ENCODE measurements at places on chromosomes 7 and 10.

DNA sequence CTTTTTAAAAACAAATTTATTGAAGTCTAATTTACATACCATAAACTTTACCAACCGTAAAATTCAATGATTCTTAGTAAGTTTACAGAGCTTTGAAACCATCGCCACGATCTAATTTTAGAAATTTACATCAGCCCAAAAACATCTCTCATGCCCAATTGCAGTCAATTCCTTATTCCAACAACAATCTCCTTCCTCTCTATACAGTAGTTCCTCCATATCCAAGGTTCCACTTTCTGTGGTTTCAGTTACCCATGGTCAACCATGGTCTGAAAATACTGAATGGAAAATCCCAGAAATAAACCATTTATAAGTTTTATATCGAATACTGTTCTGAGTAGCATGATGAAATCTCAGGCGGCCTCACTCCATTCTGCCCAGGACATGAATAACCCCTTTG, 183.4 kb upstream of the ADCY1 start:
- DNase-seq = no peak

GRCh38 chr7:114976666-114977065, 54.8 kb downstream of the MDFIC start:
- DNase-seq = no peak

- DNase-seq = no peak
These were observed 9.2 kb upstream of the EPHA1 start for GRCh38 chr7:143417734-143418383.

GRCh38 chr10:95791425-95791979, 35.5 kb downstream of the ENTPD1 start:
- DNase-seq = no peak

DNA sequence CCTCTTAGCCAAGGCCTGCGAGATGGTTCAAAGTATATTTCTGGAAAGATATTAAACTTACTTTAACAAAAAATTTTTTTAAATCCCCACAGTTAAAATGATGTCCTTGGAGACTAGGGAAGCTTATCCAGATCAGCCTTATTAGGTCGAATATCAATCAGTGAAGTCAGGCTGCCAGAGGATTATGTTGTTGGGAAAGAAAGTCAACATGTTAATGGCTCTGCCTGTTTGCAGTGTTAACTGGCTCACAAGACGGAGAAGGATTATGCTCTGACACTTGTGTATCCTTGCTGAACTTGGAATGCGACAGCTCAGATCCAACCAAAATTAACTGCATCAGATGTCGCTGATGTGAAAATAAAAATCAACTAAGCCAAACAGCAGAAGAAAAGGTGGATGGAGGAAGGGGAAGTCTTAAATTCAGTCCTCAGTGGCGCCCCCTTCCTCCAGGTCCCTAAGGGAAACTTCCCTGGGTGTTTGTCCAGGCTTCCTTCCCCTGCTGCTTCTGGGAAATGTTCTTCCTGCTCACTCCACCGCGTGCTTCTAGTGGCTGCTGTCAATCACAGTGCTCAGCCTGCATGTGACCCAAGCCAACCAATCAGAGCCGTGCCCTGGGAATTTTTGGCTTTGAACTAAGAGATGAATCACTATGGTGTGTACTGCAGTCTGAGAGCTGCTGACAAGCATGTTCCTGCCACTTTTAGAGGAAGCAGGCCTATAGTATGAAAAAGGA, 690.4 kb upstream of the NRP1 start:
- no peak for DNase-seq

DNA sequence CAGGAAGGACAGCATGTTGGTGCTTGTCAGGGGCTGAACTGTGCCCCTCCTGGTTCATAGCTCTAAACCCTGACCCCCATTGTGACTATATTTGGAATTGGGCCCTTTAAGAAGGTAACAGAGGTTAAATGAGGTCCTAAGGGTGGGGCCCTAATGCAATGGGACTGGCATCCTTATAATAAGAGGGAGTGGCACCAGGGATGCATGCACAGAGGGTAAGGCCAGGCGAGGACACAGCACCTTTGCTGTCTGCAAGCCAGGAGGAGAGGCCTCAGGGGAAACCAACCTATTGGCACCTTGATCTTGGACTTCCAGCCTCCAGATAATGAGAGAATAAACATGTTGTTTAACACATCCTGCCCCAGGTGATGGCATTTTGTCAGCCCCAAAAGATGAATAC, 61.3 kb upstream of the EBF3 start:
- no peak for DNase-seq

GRCh38 chr7:72101444-72101843, 310.7 kb downstream of the CALN1 start:
- no peak for DNase-seq

- DNase-seq = no peak
These were observed 242.9 kb downstream of the ANKRD7 start for GRCh38 chr7:118467381-118467780.

- no peak for DNase-seq
These were observed 99.8 kb upstream of the MACROH2A2 start for GRCh38 chr10:69952821-69953221.

GRCh38 chr7:140416560-140416959, 12.7 kb downstream of the RAB19 start:
- DNase-seq = no peak

GRCh38 chr7:35026150-35026549, 11.1 kb downstream of the DPY19L1 start:
- DNase-seq = no peak
